ENCODE measurements at places on chromosomes 2 and 18.

DNA sequence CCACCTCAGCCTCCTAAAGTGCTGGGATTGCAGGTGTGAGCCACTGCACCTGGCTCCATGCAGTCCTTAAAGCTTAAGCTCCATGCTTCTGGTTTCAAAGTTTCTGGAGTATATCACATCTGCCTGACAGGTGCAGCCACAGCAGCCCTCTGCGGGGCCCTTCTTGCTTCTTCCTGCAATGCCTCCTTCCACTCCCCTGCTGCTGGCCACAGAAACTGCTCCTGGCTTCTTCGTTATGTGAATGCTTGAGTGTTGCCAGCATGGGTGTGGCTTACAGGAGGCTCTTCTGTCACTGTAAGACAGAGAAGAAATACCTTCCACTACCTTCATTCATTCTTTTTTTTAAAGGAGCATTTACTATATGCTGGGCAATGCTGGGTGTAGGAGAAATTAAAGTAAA is 10.1 kb upstream of the CCBE1 start:
- DNase-seq: no peak

- DNase-seq: no peak
Measured at GRCh38 chr2:127623388-127624319, 22.3 kb upstream of the GPR17 start.

DNA sequence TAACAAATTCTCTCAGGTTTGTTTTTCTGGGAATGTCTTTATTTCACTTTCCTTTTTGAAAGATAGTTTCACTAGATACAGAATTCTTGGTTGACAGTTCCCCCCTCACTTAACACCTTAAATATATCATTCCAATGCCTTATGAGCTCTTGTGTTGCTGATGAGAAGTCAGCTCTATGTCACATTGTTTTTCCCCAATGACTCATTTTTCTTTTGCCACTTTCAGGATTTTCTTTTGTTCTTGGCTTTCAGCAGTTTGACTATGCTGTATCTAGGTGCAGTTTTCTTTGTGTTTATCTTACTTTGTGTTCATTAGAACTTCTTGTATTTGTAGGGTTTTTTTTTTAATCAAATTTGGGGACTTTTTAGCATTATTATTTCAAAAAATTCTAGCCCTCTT is 5.6 kb upstream of the RALBP1 start:
- no peak for DNase-seq

DNA sequence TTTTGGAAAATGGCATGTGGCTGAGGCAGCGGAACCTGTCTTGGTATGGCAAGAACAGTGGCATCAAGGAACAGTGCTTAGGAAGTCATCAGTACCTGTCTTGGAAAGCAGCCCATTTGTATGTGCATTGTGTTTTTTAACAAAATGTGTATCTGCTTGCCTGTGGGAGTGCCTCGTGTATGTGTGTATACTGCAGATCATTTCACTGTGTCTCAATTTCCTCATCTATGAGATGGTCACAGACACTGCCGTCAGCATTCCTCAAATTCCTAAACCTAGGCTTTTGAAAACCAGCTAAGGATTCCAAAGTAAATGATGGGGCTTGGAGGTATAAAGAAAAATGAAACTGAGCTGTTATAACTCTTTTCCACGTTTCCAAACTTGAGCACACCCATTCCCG is 441.3 kb downstream of the RND3 start:
- no peak for DNase-seq

DNA sequence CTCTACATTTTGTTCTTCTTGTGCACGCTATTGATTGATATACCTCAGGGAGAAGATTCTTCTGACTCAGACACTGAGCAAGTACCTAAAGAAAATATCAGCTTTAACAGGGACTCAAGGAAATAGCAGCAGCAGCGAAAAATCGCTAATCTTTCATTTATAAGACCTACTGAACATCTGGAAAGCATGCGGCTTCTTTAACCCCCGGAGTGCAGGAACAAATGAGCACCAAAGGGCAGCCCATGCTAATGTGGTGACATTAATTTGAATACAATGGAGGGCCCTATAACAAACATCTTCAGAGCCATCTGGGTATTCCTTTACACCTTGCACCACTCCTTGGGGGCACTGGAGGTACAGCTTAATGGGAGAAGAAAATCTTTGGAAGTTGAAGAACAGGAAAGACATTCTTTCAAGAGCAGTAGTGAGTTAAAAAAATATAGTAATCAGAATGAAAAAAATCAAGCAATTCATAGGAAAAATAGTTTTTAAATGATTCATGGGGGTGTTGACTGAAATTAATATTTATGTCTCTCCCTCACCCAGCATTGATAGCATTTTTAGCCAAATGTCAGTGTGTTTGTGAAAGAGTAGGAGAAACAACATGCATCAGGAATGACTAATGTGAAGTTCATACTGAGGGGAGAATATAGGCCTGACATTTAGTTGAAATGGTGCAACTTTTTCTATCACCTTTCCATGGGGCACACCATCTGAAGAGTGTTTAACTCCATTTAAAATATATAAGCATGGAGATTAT is 281.7 kb downstream of the HRH4 start:
- no peak for DNase-seq

GRCh38 chr18:58387716-58388115 is 241.2 kb downstream of the ALPK2 start:
- no peak for DNase-seq

- DNase-seq: no peak
Measured at GRCh38 chr2:123935405-123935804, 89.7 kb upstream of the CNTNAP5 start.

GRCh38 chr18:41134426-41134825 is 820.6 kb upstream of the PIK3C3 start:
- DNase-seq: no peak

DNA sequence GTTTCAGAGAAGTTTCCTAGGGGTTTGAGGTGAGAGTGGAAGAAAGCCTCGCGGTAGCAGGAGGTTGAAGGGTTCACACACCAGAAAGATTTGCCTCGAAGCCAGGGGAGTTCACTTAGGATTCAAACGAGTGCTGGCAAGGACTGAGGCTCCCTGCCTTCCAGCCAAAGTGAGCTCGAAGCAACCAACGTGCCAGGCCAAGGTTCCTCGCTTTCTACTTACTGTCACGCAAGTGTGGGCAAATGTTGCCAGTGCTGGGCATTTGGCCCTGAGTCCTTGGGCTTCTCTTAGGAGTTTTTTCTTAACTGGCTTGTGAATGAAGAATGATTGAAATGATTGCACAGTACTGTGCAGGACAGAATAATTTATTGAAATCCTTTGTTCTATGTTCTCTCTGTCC is 53.6 kb downstream of the TMEM178A start:
- DNase-seq: no peak

DNA sequence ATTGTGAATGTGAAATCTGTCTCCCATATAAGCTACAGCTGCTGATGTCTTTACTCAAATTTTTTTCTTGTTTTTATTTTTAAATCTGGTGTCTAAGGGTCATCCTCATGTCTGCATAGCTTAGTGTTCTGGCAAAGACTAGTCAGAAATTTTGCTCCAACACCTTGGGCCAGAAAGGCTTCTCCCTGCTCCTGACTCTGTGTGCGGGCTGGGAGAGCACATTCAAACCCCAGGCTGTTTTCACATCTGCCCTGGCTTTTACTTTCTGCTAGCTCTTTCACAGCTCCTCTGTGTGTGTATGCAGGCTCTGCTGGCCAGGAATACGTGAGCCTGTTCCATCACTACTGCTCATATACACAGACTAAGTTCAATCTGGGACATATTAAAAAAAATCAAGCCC is 102.9 kb upstream of the RIOK3 start:
- no peak for DNase-seq

DNA sequence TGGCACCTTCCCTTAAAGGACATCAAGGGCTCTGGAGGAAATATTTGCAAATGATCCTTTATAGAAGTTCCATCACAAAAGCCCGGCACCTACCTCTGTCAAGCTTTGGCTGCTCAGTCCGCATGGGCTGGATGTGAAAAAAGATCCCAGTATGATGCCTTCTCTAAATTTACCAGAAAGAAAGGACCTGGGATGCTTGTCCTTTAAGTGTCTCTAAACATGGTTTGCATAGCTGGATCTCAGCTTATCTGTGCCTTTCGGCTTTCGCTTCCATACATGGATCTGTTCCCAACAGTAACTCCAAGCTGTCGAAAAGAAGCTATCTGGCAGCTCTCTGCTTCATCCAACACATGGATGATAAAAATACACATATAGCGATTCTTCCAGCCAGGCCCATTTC is 60.4 kb upstream of the SLC8A1 start:
- DNase-seq: no peak

DNA sequence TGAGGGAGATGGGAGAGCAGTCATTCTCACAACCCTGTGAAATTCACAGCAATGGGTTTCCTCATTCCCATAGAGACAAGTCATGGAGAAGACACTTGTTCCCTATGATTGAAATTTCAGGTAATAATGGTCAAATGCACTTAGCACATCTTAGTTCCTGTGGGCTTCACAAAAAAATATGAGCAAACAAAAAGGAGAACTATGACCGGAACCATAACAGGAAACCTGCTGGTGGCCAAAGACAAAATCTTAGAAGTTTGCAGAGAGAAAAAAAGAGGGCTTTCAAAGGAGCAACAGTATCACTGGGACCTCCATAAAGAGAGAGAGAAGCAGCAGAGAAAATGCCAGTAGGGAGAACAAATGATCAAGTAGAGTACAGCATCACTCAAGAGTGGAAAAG is 138.9 kb upstream of the APCDD1 start:
- no peak for DNase-seq

GRCh38 chr2:65499216-65499615 is 66.8 kb upstream of the SPRED2 start:
- no peak for DNase-seq

DNA sequence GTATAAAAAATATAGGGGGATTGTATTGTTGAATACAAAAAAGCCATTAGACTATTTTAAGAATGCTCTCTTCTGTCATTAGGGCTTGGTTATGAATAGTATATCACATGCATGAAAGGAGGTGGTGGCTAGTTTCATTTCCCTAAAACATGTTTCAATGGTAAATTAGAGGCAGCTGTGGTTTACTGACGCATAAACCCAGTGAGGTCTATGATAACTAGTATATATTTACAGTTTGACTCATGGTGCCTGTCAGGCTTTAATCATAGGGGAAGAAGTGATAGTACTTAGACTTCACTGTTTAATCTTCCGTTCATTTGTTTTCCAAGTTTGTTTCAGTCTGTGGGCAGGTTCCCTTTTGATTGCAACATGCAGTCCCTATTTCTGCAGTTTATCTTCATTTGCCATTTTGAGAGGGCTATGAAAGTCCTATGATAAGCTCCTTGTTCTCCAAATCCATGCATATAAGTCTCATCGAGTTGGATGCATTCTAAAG is 55.1 kb upstream of the MAP4K3 start:
- DNase-seq: peak; percentile 53

DNA sequence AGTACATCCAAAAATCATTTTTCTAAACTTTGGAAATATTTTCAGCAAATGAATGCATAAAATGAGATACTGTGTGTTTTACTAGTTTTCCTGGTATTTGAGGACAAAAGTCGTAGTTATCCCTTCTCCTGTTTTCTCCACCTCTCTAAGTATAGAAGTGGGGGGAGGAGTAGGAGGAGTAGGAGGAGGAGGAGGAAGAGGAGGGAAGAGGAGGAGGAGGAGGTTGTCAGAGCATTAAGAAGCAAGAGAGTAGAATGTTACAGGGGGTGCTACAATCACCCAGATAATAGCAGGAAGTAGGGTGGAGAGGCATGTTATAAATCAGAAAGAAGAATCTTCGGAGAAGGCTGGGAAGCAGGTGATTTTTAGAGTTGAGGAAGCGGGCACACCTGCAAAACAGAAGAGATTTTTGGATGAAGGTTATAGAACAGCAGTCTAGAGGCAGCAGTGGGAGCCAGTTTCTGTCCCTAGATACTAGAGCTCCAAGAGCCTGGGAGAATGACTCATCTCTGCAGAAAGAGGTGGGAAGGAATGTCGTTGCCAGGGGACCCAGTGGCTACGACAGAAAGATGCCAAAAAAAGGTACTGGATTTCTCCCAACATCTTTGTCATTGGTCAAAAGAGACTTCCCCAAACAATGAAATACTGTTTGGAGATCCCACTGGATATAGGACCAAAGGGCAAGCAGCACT is 44.2 kb upstream of the AQP4 start:
- DNase-seq: no peak

DNA sequence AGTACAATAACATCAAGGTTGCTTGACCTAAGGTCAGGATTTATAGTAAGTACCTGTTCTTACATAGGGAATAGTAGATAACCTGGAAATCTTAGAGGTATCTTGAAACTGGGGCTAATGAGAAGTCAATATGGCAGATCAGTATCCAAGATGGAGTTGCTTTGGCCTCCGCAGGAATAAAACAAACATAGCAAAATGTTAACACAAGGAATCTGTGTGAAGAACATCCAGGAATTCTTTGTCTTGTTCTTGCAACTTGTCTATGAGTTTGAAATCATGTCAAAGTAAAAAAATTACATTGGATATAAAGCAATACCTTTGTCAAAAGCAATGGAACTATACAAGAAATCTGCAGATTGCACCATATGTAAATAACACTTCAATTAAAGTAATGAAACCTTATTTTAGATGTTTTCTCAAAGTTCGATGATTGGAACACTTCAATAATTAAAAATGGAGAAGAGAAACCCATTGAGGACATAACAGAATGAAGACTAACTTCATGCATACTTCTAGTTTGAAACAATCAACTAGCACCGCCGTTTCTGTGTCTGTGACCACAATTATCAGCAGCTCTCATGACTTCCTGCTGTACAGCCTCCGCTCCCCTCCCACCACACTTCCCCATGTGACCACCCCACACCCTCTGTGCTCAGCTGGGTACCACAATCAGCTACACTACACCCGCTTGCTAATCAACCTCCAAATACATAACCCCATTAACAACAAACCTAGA is 27.6 kb downstream of the C2orf76 start:
- peak; percentile 3 for DNase-seq

DNA sequence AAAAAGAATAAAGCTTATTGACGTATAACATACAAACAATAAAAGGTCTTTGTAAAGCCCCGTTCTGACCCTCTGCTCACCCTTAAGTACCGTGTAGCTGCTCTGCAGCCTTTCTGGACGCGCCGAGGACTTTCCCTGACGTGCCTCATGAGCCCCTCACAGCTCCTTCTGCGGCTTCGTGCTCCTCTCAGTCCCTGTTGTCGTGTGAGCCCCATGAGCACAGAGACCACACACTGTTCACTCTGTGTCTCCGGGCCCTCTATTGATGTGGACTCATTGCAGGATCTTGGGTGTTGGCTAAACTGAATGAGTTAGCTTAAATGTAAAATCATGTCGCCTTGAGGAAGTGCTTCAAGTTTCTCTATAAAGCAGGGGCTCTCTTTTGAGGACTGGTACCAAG is 43.6 kb upstream of the INHBB start:
- no peak for DNase-seq

DNA sequence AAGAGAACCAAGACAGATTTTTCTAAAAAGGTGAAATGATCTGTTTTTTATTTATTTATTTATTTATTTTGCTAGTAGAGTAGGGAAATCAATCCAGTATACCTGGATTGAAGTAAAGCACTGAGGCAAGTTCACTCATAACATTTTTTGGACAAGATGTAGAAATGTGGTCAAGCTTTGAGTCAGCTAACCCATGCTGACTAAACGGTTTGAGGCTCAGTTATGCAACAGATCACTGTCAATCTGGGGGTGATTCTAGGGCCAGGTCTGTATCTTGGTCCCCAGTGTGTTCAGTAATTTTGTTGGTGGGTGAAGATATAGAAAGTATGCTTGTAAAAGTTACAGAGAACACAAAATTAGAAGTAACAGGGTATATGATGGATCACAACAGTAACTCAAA is 60.2 kb downstream of the RMDN2 start:
- no peak for DNase-seq

All from activated CD4-positive, alpha-beta T cell treated with anti-CD3 and anti-CD28 coated beads, Interleukin-2, amount 50 U/mL, for 24 hours (primary cell).